ENCODE measurements at places on chromosomes 3 and 15.

GRCh38 chr3:86814321-86814720 lies 176.6 kb downstream of the VGLL3 start:
- no peak for DNase-seq

- no peak for DNase-seq
These were observed 314.9 kb upstream of the ATP11B start for GRCh38 chr3:182478369-182478768.

- DNase-seq: no peak
These were observed 615.4 kb downstream of the CADM2 start for GRCh38 chr3:85574006-85574705.

GRCh38 chr15:66603301-66604179 lies 37.7 kb upstream of the LCTL start:
- peak; percentile 15 for DNase-seq

Measured in stimulated activated CD8-positive, alpha-beta memory T cell treated with anti-CD3 and anti-CD28 coated beads, Interleukin-15, amount 100 ng/mL, for 4 hours (primary cell).